ENCODE measurements at places on chromosomes 3 and 15.

GRCh38 chr3:194308601-194309449 is 42.3 kb downstream of the CPN2 start:
- no peak for DNase-seq

GRCh38 chr15:70362886-70363285 is 265.2 kb upstream of the TLE3 start:
- DNase-seq: peak; percentile 47

- no peak for DNase-seq
Observed at GRCh38 chr3:177778633-177779032, 581.4 kb upstream of the TBL1XR1 start.

DNA sequence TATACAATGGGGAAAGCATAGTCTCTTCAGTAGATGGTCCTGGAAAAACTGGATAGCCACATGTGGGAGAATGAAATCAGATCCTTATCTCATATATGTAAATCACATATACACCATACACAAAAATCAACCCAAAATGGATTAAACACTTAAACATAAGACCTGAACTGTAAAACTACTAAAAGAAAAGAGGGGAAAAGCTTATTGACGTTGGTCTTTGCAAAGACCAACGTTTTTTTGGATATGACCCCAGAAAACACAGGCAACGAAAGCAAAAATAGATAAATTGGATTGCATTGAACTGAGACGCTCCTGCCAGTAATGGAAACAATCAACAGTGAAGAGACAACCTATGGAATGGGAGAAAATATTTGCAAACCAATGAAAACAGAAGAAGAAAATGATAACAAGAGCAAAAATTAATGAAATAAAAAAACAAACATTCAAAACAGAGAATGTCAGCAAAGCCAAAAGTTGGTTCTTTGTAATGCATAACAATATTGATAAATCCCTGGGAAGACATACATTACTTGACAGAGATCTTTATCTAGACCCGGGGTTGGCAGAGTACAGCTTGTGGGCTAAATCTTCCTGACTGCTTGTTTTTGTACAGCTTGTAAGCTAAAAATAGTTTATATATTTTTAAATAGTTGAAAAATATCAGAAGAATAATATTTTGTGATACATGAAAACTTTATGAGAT is 86.9 kb downstream of the NEO1 start:
- DNase-seq: no peak

- no peak for DNase-seq
Observed at GRCh38 chr15:57149196-57149595, 227.1 kb upstream of the CGNL1 start.

- DNase-seq: peak; percentile 45
Observed at GRCh38 chr3:138950006-138950644, 3.1 kb downstream of the FOXL2NB start.

GRCh38 chr3:147680837-147681483 is 271.8 kb downstream of the ZIC1 start:
- no peak for DNase-seq

DNA sequence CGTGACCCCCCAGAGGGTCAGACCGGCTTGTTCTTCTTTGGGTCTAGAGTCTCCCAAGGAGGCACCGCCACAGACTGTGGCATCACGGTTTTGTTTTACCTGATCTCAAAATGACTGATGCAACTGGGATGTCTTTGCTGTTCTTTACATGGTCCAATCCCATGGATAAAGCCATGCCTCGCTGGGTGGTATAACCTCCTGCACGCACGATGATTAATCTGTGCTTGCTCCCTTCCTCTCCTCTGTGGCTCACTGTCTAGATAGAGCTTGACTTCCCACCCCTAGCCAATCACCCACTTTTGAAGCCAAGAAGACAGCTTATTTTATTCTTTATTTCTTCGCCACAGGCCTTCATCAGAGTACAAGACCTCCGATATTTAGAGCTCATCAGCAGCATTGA is 36.6 kb upstream of the RHO start:
- no peak for DNase-seq

DNA sequence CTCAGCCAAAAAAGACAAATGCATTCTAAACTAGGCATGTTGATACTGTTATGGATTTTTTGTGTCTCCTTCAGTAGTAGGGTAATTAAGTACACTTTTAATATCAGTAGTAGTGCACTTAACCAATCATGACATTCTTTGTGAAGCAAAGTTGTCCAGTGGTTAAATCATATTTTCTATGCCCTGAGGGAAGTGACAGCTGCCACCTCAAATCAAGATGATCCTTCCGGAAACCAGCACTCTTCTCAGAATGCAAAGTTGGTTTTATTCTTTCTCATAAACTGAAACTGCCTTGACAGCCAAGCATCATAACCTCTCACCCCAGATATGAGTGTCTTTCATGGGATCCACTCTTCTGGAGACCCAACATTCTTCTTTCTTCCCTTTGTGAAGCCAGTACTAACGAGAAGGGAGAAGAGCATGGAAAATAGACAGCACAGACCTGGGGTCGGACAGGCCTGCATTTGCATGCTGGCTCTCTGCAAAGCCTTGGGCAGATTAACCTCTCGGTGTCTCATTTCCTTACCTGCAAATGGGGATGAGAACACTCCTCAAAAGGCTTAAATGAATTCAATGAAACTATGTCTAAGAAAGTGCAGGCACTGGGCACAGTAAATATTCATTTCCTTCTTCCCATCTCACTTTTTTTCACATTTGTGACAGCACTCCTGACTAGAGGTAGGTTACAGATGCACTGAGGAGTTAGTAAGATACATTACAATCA is 13.2 kb downstream of the AAGAB start:
- no peak for DNase-seq

DNA sequence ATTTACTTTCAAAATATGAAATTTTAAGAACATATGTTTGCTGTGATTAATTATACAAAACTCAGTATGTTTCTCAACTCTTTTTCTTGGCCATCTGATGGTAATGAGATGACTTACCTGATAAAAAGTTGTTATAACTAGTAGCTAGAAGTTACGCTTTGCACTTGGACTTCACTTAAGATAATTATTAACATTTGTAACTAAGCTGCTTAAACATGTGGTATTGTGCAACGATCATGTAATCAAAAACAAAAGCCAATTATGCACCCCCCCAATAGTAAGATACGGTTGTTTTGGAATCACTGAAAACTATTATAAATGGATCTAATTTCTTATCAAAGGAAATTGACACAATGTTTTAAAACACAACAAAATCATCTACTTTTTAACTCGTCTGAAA is 342.9 kb downstream of the CNTN3 start:
- no peak for DNase-seq

GRCh38 chr3:41417574-41417973 is 218.3 kb downstream of the CTNNB1 start:
- no peak for DNase-seq

DNA sequence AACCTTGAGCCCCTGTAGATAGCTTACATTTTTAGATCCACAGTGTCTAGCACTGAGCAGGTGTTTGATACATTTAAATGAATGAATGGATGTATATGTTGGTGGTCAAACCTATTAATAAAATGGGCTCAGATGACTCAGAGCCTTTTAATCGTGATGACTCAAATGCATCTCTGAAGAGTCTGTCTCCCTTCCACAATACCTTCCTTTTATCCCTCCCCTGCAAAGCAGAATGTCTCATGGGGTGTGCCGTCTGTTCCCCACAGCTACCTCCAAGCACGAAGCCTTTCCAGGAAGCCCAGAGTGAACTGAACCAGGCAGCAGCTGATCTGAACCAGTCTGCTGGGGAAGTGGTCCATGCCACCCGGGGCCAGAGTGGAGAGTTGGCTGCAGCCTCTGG is 303.5 kb upstream of the TPM1 start:
- DNase-seq: peak; percentile 97

DNA sequence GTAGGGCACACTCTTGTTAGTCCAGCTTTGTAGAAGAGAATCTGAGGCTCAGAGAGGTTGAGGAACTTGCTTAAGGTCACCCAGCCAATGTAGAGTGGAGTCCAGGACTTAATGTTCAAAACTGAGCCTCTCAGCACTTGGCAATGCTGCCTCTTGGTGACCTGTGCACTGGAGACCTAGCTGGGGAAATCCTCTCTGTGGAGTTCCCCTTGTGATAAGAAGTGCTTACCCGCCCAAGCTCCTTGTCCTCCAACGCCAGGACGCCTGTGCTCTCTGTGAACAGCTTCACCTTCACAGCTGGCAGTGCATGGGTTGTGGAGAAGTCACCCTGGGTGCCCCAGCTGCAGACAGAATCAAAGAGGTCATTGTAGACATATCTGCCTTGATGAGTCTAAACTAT is 219.1 kb upstream of the FEZF2 start:
- DNase-seq: no peak

- no peak for DNase-seq
Observed at GRCh38 chr15:85606738-85607137, 188.0 kb downstream of the KLHL25 start.

Measured in ELR (cell line).